ENCODE measurements at places on chromosomes 6 and 20.

DNA sequence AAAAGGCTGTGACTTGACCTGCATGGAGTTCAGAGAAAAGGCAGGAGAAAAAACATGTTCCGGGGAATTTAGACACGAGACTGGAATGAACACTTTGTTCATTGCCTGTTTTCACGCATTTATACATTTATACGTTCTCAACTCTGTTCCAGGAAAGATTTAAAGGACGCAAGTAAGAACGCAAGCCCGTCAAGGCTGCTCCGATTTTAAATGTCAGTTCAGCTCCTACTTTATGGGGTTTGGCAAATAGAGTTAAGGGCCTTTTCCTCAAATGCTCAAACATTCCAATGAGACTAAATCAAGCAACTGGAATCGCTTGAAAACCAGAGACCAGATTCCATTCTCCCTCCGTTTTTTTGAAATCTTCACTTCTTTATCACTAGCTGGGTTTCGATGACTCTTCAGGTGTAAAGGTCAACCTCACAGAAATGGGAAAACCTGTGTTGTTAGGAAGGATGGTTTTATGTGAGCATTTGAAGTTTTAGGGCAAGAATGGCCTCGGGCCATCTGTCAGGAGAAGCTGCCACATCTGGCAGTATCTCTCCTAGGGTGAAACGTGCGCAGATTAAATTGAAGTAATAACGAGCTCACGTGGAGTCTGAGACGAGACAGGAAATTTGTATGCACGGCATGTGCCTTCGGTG is 24.9 kb downstream of the TTLL2 start:
- no peak for DNase-seq

GRCh38 chr20:59751075-59751711 is 146.9 kb downstream of the PHACTR3 start:
- no peak for DNase-seq

GRCh38 chr20:54263116-54263690 is 55.3 kb downstream of the PFDN4 start:
- DNase-seq: peak; percentile 46

DNA sequence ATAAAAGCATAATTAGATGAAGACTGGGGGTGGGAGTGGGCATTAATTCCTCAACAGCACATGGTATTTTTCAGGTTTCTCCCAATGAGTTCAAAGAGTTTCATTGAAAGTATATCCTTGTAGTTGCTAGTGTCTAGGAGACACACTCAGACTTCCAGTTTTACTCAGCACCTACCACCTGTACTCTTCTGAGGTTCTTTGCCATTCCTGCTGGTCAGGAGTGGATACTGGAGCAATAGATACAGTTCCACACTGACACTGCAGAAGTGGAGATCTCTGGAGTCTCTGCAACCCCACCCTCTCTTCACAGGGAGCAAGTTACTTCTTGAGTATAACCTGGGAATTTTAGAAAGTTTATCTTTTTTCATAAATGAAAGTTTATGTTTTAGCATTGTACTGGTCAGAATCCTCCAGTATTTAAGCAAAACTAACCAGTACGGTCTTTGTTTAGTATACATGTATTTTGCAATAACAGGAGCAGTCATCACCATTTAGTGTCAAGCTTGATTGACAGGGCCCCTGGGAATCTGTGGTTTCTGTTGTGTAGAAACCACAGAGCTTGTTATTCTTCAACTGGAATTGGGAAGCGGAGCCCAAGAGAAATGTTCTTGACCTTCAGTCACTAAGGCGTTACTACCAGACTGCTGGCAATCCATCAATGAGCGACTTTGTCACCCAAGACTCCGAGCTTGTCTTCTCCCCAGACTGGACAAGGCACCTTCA is 148.1 kb downstream of the ZDHHC14 start:
- no peak for DNase-seq

GRCh38 chr6:142700032-142700431 is 244.9 kb downstream of the HIVEP2 start:
- DNase-seq: no peak

GRCh38 chr6:15452182-15452941 is 206.5 kb downstream of the JARID2 start:
- DNase-seq: no peak

- no peak for DNase-seq
These were observed 22.0 kb upstream of the BMP5 start for GRCh38 chr6:55897346-55897745.

- DNase-seq: no peak
These were observed 77.1 kb downstream of the LMBRD1 start for GRCh38 chr6:69719602-69720193.

DNA sequence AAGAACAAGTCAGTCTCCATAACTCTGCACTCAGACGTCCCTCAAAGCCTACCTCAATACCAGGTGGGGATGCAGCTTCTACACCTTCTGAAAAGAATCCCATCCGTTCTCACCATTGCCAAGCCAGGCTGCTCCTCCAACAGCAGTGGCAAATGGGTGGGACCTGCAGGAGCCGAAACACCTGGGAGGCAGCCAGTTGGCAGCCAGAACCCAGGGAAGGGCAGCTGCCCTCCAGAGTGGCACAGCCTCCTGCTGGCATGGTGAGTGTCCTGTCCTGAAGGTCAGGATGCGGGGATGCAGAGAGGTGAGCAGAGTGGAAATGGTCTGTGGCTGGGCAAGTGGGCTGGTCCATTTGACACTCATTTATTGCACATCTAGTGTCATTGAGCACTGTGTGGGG is 210.6 kb upstream of the CDH4 start:
- no peak for DNase-seq

GRCh38 chr6:135938576-135939207 is 87.2 kb downstream of the PDE7B start:
- no peak for DNase-seq

DNA sequence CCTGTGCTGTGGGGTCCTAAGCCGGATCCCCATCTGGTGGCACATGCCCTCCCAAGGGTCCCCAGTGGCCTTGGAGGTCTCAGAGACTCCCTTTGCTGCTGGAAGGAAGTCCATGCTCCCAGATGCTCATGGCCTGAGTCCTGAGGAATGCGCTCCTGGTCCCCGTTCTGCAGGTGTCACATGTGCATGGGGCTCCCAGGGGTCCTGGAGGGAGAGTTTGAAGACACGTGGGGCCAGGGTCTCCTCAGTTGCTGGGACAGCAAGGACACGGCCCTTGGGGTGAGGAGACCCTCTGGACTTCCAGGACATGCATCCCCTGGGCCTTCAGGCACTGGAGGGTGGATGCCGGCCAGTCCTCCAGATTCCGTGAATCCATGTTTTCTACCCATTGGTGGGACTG is 11.7 kb downstream of the ZBP1 start:
- DNase-seq: no peak

DNA sequence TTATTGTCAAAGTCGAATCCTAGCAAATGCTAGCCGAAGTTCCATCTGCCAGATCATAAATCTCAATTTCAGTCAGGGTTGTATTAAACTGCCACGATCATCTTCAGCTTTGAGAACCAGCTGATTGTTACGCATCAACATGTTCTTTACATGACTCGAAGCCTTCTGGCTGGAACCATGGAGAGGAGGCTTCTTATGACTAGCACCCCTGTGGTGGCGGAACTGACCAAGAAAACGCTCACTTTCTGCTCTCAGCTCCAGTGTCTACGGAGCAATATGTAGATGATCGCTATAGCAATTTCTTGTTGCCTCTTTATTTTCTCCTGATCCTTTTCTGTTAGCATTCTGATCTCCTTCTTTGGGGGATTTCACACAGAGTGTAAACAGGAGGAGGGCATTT is 479.4 kb upstream of the SLC35B3 start:
- DNase-seq: no peak

DNA sequence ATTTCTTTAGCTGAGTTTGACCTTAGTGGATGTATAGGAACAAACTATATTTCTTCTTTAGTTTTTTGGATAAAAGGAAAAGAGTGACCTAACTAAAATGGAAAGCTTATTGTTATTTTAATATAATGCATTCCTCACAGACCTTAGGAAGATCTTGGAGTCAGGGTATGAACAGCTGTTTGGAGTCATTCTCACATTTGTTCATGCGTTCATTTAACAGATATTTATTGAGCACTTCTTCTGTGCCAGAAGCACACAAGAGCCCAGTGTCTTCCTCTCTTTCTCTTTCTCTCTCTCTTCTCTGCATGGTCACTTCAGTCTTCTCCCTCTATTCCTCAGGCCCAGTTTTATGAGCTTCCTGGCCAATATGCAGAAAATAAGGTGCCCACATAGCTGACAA is 744.0 kb upstream of the MAP3K7 start:
- DNase-seq: no peak

DNA sequence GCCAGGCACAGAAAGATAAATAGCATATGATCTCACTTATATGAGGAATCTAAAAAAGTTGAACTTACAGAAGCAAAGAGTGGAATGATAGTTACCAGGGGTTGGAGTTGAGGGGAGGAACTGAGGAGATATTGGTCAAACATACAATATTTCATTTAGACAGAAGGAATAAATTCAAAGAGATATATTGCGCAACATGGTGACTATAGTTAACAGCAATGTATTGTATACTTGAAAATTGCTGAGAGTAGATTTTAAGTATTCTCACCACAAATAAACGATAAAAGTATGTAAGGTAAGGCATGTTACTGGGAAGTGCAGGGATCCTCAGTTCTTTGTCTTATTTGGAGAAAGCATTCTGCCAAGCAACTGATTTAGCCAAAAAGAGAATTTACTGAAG is 171.9 kb downstream of the LMBRD1 start:
- no peak for DNase-seq

GRCh38 chr6:21742238-21742660 is 148.7 kb downstream of the SOX4 start:
- peak; percentile 91 for DNase-seq

DNA sequence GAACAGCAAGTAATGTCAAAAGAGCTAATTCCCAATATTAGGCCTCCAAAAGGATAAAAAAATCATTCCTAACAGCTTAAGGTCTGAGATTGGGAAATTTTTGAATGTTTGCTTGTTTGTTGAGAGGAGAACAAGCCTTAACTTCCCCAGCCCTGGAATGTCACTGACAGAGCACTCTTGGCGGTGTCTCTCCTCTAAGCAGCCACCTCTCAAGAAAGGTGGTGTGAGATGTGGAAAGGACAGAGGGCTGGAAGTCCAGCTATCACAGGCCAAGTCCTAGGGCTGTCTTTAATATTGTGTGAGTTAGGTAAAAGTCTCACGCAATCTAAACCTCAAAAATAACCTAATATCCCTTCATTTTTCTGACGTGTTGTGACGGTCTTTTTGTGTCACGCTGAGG is 101.6 kb downstream of the MTFR2 start:
- no peak for DNase-seq

DNA sequence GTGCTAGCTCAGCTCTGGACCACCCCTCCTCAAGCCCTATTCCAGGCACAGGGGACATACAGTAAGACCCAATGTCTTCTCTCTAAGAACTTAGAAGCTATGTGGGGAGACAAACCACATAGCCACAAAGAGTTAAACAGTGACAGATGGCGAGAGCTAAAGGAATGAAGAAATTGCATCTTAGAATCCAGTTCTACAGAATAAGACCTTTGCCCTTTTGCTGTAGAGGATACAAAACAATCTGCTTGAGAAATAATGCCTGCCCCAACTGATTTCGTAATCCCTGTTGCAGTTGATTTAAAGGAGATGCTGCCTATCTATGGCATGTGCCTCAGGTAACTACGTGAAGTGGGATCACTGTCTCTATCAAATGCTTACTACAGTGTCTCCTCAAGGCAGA is 31.2 kb downstream of the TNFRSF21 start:
- DNase-seq: peak; percentile 34

DNA sequence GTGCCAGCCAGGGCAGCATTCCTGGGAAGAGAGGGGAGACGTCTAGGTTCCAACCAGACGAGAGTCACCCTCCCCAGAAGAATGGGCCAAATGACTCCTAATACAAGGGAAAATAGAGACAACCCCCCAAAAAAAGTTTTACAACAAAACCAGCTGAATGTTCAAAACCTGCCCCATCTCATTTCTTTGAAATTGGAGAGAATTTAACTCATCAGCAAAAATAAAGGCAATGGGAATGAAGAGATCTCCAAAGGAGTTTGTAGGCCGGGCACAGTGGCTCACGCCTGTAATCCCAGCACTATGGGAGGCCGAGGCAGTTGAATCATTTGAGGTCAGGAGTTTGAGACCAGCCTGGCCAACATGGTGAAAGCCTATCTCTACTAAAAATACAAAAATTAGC is 9.7 kb upstream of the EMILIN3 start:
- DNase-seq: no peak

DNA sequence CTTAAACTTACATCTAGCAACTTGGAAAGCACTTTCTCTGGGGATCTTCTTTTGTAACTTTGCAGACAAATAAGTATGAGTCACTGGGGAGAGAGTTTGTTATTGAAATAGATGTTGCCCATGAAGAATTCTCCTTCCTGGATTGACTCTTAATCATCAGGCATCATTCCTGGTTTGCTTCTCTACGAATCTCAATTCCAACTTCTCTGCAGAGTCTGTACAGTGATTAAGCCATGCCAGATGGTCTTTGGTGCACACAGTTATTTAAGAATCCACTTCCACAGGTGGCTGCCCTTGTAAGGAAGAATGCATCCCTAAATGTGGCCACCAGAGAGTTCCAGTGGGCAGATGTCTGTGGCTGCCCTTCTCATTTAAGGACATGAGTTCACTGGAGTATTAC is 25.7 kb downstream of the MYCT1 start:
- DNase-seq: no peak

GRCh38 chr6:46044881-46045617 is 29.4 kb upstream of the CLIC5 start:
- no peak for DNase-seq

- no peak for DNase-seq
These were observed 236.9 kb upstream of the ASCC3 start for GRCh38 chr6:101118136-101118396.

DNA sequence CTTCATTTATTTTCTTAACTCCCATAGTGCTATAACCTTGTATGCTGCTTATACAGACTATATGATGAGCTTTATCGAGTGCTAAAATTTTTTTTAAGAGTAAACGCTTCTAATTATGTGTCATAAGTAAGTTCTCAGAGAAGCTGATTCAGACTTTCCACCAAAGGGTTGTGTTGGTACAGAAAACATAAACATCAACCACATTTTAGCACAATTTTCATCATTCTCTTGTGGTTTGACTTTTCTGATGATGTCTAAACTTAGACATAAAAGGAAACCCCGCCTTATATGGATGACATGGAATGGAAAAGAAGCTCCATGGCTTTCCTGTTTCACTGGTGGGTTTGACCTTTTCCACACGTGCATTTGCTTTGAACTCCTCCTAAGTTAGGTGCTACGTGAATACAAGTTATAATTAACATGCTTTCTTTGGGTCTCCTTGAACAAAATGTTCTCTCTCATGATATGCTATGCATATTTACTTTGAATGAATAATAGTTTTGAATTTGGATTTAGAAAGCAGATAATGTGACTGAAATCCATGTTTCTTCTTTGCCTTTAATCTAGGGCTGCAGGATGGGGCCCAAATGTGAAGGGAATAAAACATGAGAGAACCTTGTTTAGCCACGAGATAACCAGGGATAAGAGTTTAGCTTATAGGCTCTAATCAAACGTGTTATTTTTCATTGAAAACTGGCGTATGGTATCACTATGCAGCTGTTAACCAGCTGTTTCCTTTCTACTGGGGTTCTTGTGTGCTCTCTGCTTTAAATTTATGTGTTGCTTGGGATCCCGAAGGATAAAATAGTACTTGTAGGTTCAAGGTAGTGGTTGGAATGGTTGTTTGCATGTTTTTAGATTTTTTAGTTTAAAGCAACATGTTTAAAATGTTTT is 127.1 kb upstream of the AHI1 start:
- DNase-seq: no peak
